Placental pericyte (primary cell): ENCODE measurements at places on chromosomes 2 and 18. TPM values are rescaled to one million over a fixed set of nuclear protein-coding genes. Genes with fewer than 3 reads are reported as not detected.

The ATP8B1 gene
- 6.1 and 37.5 TPM in 2 replicates for total RNA-seq

The MOGAT1 gene
- total RNA-seq: not detected in 2 replicates

The MTCL1 gene
- 28.2 and 53.5 TPM in 2 replicates for total RNA-seq

The CPS1 gene
- 4.2 and 23.6 TPM in 2 replicates for total RNA-seq

The GALR1 gene
- not detected in 2 replicates for total RNA-seq

The MYO1B gene
- 102 and 143 TPM in 2 replicates for total RNA-seq

The SLC11A1 gene
- under 0.01 and 0.14 TPM in 2 replicates for total RNA-seq

The DPYSL5 gene
- total RNA-seq: not detected in 2 replicates

The LHCGR gene
- total RNA-seq: not detected in 2 replicates

The TNFRSF11A gene
- under 0.01 and 0.43 TPM in 2 replicates for total RNA-seq

The SLC16A14 gene
- total RNA-seq: 0.22 and 0.29 TPM in 2 replicates

The RAD51AP2 gene
- total RNA-seq: under 0.01 TPM in 1 of 2 replicates, not detected in the other

The SERPINB10 gene
- 0.57 and 1.1 TPM in 2 replicates for total RNA-seq

The AGFG1 gene
- total RNA-seq: 85.8 and 98.6 TPM in 2 replicates
